ENCODE measurements at places on chromosomes 7 and 10.

DNA sequence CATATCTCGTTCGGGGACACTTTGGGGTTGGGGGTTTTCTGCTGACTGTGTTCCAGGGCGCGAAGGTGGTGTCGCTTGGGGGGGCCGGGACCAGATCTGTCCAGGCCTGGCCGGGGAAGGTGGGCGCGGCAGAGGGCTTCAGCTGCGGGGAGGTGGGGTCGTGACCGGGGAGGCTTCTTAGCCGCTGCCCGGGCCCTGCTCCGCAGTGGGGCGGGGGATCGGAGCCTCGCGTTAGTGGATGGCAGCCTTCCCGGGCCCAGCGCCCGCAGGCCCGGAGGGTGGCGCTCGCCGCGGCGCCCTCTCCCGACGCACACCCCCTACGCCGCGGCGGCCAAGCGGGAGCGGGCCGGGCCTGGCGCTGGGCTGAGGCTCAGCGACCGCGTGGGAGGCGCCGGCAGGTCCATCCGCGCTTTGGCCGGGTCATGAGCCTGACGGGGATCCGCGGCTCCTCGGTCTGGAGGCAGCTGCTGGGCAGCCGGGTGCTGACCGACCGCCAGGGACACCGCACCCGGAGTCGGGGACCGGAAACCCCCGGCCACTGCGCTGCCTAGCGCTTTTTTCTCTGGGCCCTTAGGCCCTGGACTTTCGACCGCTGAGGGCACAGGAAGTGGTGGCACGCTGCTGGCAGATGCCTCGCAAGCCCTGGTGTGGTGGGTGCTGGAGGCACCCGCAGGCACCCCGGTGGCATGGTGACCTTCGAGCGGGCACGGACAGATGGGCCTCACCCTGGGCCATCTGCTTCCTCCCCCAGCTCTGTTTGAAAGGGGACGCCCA is 1.2 kb downstream of the AGAP3 start:
- peak; percentile 64 for DNase-seq

- DNase-seq, result peak; percentile 34
Measured at GRCh38 chr10:61280303-61280702, 172.9 kb downstream of the TMEM26 start.

DNA sequence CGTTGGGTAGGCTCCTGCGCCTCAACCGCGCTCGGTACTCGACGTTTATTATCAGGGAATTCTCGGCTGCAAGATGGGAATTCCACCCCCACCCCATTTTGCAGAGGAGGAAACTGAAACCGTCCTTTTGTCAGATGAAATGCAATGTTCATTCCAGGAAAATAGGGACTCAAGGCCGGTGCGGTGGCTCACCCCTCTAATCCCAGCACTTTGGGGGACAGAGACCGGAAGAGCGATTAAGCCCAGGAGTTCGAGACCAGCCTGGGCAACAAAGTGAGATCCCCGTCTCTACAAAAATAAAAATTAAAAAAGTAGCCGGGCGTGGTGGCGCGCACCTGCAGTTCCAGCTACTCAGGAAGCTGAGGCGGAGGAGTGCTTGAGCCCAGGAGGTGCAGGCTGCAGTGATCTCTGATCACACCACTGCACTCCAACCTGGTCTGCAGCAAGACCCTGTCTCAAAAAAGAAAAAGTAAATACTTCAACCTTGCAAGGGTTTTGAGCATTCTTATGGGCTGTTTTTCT is 720 bp upstream of the RFC2 start:
- DNase-seq, result no peak

- DNase-seq, result no peak
Measured at GRCh38 chr7:118185163-118185860, 1.3 kb downstream of the LSM8 start.

GRCh38 chr10:77409697-77410471 is 227.7 kb downstream of the KCNMA1 start:
- DNase-seq, result no peak

GRCh38 chr10:49572594-49573114 is 33.7 kb upstream of the ERCC6 start:
- no peak for DNase-seq

- DNase-seq, result peak; percentile 39
Measured at GRCh38 chr7:96837593-96837992, 127.9 kb upstream of the SEM1 start.

GRCh38 chr10:117249493-117250093 is 8.7 kb downstream of the SLC18A2 start:
- DNase-seq, result peak; percentile 61

GRCh38 chr10:132667342-132668047 is 118.5 kb downstream of the NKX6-2 start:
- DNase-seq, result no peak

DNA sequence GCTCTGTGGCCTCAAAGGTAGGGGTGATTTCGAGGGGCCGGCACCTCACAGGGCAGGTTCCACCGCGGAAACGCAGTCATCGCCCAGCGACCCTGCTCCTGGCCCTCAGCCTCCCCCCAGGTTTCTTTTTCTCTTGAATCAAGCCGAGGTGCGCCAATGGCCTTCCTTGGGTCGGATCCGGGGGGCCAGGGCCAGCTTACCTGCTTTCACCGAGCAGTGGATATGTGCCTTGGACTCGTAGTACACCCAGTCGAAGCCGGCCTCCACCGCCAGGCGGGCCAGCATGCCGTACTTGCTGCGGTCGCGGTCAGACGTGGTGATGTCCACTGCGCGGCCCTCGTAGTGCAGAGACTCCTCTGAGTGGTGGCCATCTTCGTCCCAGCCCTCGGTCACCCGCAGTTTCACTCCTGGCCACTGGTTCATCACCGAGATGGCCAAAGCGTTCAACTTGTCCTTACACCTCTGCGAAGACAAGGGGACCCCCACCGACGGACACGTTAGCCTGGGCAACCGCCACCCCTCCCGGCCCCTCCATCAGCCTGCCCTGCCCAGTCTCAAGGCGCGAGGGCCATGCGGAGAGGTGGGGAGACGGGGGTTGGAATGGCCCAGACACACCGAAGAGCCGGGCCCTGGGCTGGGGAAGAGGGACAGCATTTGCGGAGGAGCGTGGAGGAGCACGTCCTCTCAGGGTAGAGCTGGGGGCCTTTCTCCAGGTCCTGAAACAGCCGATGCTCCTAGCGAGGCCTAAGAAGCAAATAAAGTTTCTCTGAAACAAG is 6.0 kb downstream of the SHH start:
- DNase-seq, result no peak

DNA sequence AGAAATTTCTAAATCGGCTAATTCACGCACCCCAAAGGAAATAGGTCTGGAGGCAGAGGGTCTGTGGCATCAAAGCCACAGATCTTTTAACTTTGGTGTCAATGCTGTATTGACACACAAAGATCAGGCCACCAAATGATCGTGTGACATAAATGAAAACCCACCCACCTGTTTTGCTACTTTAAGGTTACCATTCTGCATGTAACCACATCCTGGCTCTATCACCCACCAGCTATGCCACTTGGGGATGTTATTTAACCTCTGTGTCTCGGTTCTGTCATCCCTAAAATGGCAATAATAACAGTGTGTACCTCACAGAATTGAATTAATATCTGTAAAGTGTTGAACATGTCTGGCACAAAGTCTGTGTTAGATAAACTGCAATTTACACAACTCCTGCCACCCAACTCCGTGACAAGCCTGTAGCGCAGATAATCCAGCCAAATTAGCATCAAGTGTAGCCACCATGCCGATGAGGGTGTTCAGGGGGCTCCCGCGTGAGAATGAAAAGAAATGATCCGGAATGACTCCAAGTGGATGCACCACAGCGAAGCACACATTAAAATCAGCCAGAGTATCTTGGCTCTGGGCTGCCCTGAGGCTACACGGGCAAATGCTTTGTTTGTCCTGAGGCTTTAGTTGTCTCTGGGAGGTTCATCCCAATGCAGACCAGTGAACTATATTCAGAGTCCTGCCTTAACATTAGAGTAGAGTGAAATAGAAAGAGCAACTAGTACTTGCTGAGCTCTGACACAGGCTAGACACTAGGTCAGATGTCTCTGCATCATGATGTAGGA is 158.4 kb upstream of the NEBL start:
- no peak for DNase-seq

GRCh38 chr10:31320550-31321211 is 1.7 kb downstream of the ZEB1 start:
- peak; percentile 53 for DNase-seq

DNA sequence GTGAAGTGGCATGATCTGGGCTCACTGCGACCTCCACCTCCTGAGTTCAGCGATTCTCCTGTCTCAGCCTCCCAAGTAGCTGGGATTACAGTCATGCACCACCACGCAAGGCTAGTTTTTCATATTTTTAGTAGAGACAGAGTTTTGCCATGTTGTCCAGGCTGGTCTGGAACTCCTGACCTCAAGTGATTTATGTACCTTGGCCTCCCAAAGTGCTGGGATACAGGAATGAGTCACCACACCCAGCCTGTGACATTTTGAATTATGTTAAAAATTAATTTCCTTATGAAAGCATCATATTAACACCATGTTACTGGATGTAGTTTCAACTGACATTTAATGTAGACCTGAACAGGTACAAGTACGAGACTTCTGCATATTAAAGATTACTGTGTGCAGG is 24.3 kb downstream of the ABCB4 start:
- no peak for DNase-seq

DNA sequence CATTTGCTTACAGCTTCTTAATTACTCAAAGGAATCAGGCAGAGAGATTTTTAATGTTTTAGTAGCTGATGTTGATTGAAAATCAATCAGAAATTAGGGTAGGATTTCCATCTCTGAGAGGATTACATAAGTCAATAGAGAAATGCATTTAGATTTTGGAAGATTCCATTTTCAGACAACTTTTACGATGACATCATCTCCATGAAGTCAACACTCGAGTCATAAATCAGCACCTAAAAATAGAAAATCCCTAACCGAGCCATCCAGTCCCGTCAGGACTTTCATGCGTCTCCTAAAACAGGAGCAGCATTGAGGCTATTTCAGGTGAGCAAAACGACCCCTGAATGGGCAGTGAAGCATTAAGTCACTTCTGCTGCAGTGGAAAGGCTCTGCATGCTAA is 279.7 kb upstream of the RNF32 start:
- no peak for DNase-seq

- no peak for DNase-seq
Measured at GRCh38 chr10:101229266-101230182, at the start of gene LBX1. LBX1 (minus strand) TSS chr10:101229463; CDS start chr10:101228815, 648 bp downstream.

- DNase-seq, result no peak
Measured at GRCh38 chr7:73920406-73921134, 59.6 kb downstream of the TMEM270 start.

DNA sequence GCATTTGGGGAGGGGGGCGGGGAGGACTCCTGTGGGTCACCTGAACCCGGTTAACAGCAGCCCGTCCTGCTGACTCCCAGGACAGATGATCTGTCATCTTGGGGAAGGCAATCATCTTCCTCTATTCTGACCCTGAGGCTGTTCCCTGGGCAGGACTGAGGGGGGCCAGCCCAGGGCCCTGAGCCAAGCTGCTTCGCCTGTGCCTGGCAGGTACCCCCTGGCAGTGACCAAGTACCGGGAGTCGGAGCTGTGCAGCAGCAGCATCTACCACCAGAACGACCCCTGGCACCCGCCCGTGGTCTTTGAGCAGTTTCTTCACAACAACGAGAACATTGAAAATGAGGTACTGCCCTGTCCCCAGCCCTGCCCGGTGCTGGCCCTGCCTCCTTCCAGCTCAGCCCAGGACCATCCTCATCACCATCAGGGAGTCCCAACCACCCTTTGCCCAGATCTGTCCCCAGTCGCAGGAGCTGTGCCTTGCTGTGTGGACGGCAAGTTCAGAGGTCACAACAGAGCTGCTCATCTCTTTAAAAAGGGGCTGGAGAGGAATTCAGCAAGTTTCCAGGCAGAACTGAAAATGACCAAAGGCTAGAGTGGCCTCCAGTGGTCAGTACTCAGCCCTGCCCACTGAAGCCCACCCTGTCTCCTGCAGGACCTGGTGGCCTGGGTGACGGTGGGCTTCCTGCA is 8.1 kb downstream of the AOC1 start:
- DNase-seq, result no peak

- DNase-seq, result no peak
Measured at GRCh38 chr7:123604739-123605138, 3.1 kb downstream of the ASB15 start.

DNA sequence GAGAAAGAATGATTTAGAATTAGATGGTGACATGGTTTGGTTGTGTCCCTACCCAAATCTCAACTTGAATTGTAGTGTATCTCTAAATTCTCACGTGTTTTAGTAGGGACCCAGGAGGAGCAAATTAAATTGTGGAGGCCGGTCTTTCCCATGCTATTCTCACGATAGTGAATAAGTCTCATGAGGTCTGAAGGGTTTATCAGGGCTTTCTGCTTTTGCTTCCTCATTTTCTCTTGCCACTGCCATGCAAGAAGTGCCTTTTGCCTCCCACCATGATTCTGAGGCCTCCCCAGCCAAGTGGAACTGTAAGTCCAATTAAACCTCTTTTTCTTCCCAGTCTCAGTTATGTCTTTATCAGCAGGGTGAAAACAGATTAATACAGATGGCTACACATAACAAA is 167.4 kb upstream of the SVIL start:
- peak; percentile 36 for DNase-seq

- DNase-seq, result no peak
Measured at GRCh38 chr10:16894821-16895220, 77.6 kb upstream of the RSU1 start.

- DNase-seq, result no peak
Measured at GRCh38 chr10:79333513-79333912, 13.8 kb upstream of the PPIF start.

GRCh38 chr7:12052211-12052610 is 158.9 kb upstream of the TMEM106B start:
- no peak for DNase-seq

DNA sequence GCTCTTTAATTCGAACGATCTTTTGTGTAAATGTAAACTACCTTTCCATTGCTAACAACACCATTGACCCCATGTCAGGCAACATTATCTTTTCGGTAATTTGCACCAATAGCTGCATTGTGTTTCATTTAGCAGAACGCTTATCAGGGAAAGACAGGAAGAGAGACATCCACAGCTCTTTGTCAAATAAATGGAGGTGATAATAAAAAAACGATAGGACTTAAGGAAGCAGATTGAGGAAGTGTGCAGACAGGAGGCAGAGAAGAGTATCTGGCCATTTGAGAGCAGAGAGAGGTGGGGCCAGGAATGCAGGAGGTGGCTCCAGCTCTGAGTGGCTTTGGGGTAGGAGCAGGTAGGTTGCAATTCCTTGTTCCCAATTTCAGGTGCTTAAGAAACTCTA is 37.5 kb upstream of the ADARB2 start:
- no peak for DNase-seq

GRCh38 chr7:47511699-47512370 is 70.1 kb downstream of the TNS3 start:
- no peak for DNase-seq

- DNase-seq, result peak; percentile 99
Measured at GRCh38 chr10:132335189-132336063, 3.4 kb downstream of the LRRC27 start.
